Kidney epithelial cell (primary cell): ENCODE measurements at places on chromosomes 7 and 10. TPM values are rescaled to one million over a fixed set of nuclear protein-coding genes. Genes with fewer than 3 reads are reported as not detected.

Gene ZSCAN25
- total RNA-seq, result 12.9 and 13.1 TPM in 2 replicates

Gene TMEM176A
- total RNA-seq, result 13.3 and 18.9 TPM in 2 replicates

Gene MSMB
- not detected in 2 replicates for total RNA-seq

Gene HOXA9
- 46.5 and 53.7 TPM in 2 replicates for total RNA-seq

Gene CYP26C1
- 0.17 and 0.41 TPM in 2 replicates for total RNA-seq

Gene ZNF485
- 4.0 and 5.4 TPM in 2 replicates for total RNA-seq

Gene OR2A42
- 0.07 and 0.08 TPM in 2 replicates for total RNA-seq

Gene RHOBTB1
- total RNA-seq, result 21.3 and 22.2 TPM in 2 replicates

Gene SH3PXD2A
- 12.0 and 12.2 TPM in 2 replicates for total RNA-seq

Gene SPAM1
- not detected in 2 replicates for total RNA-seq

Gene CASD1
- 13.0 and 15.8 TPM in 2 replicates for total RNA-seq

Gene PDE6C
- not detected in 2 replicates for total RNA-seq

Gene TRIP6
- 113 and 114 TPM in 2 replicates for total RNA-seq

Gene BLNK
- 0.38 and 0.55 TPM in 2 replicates for total RNA-seq

Gene TAS2R5
- total RNA-seq, result 0.46 and 3.7 TPM in 2 replicates

Gene HKDC1
- 125 and 126 TPM in 2 replicates for total RNA-seq

Gene LAMB1
- 245 and 264 TPM in 2 replicates for total RNA-seq

Gene CLDN3
- total RNA-seq, result 100 and 123 TPM in 2 replicates

Gene PRKAG2
- 21.1 and 25.7 TPM in 2 replicates for total RNA-seq

Gene SMKR1
- 0.48 TPM in 1 of 2 replicates, not detected in the other for total RNA-seq

Gene MAGI2
- 2.5 and 5.1 TPM in 2 replicates for total RNA-seq

Gene OPN1SW
- total RNA-seq, result not detected in 2 replicates

Gene MCMBP
- total RNA-seq, result 44.3 and 45.2 TPM in 2 replicates

Gene VWDE
- 1.4 and 3.3 TPM in 2 replicates for total RNA-seq

Gene ZNF488
- total RNA-seq, result 0.29 and 0.68 TPM in 2 replicates

Gene KIAA1217
- total RNA-seq, result 18.9 and 21.5 TPM in 2 replicates

Gene SPDYE1
- total RNA-seq, result not detected in 2 replicates

Gene GPR15LG
- not detected in 2 replicates for total RNA-seq

Gene HOXA11
- 11.4 and 17.3 TPM in 2 replicates for total RNA-seq
